ENCODE measurements at places on chromosomes 5 and 9.

DNA sequence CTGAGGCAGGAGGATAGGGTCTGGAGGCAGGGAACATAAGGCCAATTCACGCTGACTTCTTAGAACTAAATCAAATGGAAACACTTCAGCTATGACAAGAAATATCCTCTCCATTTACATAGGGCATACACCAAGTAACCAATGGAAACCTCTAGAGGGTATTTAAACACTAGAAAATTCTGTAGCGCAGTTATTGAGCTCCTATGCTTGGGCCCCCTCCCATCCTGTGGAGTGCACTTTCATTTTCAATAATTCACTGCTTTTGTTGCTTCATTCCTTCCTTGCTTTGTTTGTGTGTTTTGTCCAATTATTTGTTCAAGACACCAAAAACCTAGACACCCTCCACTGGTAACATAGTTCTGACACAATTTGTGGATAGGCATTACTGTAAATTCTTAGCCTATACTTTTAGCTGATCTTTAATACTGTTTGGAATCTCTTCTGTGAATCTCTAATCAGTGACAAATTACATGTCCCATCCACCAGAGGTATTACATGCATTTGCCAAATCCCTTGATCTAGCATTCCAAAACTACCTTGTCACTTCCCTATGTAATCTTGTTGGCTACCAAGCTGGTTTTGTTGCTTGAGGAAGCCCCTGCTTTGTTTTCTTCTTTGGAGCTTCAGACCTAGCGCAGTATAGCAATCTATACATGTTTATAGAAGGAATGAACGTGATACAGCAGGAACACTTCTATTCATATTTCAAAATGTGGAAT is 61.6 kb downstream of the ST8SIA4 start:
- DNase-seq = peak; percentile 62

- no peak for DNase-seq
Observed at GRCh38 chr9:12968093-12968492, 193.3 kb downstream of the LURAP1L start.

GRCh38 chr5:12330381-12330780 is 426.1 kb upstream of the CTNND2 start:
- DNase-seq = no peak

DNA sequence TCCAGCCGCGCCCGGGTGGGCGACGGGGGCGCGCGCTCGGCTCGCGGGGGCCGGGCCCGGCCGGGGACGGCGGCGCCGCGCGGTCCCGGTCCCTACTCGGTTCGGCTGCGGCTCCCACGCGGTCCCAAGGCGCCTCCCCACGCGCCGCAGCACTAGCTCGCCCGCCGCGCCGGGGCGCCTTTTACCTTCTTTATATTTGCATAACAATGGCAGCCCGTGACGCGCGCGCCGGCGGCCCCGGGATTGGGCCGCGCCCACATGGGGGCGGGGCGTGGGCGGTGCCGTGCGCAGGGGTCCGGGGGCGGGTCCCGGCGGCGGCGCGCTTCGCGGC is at the start of gene NRARP:
Gene NRARP (minus strand): TSS at position 154 of the 331 bp plus-strand sequence. CDS start 343 bp downstream, outside the sequence.
- peak; percentile 89 for DNase-seq

- DNase-seq = no peak
Observed at GRCh38 chr9:21903380-21903965, 90.7 kb downstream of the CDKN2A start.

DNA sequence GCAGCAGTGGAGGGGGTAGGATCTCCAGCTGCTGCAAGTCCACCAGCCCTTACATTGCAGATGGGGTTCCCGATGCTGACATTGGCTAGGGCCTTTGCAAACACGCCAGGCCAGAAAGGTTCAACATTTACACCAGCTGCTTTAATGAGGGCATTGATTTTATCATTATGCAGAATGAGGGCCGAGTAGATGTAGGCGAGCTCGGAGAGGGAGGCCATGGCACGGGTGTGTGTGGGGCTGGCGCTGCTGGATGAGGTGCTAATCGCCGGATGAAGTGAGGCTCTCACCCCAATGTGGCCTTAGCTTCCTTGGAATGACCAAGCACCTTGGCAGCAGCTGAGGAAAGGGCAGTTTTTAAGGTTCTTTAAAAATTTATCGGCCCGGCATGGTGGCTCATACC is 27.4 kb downstream of the PHAX start:
- no peak for DNase-seq

DNA sequence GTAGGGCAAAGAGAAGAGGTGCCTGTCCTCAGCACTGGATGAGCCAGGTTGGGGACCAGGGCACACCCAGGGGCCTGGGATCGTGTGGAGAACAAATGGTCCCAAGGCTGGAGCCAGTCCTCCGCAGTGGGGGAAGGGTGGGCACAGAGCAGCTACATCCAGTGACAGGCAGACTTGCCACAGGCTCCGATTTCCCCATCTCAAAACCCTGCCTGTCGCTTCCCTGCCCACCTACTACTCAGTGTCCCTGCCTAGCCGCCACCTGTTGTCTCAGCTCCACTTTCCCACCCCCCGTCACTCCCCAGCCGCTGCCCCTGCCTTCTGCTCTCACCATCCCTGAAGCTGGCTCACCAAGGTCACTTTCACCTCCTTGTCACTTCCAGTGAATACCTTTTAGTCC is 13.9 kb upstream of the ENHO start:
- DNase-seq = no peak

DNA sequence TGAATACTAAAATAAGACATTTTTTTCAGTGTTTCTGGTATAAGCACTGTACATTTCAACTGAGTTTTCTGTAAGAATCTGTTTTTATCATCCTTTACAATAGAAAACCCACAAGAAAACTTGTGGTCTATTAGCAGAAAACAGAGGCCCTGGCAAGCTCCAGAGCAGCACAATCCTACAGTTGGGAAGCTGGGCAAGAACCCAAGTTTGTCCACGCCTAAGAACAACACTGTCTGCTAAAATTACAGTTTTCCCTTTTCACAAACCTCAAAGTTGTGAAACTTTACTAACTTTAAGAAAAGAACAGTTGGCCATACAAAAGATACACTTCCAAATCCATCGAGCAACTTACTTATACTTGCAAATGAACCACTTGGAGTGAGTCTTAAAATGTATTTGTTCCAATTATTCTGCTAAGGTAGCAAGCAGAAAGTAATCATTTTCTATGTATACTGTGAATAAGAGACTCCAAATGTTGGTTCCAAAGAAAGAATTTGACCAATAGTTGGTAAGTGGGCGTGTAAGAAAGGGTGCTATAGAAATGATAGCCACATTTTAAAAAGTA is 982.0 kb upstream of the ARRDC3 start:
- DNase-seq = no peak

- DNase-seq = peak; percentile 67
Observed at GRCh38 chr9:121278477-121279261, 10.7 kb downstream of the GSN start.

DNA sequence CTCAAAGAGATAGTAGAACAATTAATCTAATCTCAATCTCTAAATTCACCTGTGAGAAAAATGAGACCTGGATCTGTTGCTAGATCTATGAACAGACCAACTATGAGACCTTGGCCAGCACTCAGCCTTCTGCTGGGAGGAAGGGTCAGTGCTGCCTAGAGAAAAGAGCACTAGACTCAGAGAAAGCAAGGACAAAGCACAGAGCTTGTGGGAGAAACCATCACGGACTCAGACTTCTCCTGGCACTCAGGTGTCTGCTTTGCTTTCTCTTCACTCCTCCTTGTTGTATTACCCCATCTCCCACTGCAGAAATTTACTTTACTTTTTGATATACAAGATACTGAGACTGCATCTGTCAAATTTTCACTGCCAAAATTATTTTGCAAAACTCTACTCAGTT is 890.0 kb upstream of the NUDT12 start:
- DNase-seq = no peak

DNA sequence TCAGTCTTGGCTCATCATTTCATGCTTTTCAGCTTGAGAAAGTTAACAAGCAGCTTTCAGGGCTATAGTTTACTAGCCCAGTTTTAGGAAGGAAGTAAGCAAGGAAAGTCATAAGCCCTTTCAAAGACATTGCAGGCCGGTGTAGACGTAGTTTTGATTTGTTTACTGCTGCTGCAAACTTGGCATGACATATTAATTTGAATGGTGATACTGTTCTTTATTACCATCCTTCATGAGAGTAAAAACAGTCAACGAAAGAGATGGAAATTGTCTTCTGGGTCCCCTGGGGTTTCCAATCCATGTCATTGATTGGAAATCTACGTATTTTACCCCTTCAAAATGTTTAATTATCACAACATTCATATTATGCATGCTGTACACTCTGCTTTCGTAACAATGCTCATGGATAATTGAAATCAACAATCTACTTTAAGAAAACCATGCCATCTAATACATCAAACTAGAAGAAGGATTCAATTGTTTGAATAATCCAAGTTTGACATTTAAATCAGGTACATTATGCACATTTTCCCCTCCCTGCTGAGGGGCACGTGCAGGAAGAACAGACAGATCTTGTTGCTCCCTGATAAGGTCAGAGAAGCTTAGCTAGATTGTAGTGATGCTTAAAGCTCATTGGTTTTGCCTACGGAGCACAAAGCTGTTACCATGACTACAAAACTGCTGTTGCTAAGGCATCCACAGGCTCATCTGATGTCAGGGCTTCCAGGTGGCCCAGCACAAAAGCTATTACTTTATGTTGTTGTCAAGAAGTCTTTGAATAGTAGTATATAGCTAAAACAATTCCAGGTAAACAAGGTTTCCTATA is 139.9 kb upstream of the PRLR start:
- DNase-seq = no peak

- DNase-seq = no peak
Observed at GRCh38 chr5:149537374-149537975, 13.8 kb downstream of the CSNK1A1 start.

DNA sequence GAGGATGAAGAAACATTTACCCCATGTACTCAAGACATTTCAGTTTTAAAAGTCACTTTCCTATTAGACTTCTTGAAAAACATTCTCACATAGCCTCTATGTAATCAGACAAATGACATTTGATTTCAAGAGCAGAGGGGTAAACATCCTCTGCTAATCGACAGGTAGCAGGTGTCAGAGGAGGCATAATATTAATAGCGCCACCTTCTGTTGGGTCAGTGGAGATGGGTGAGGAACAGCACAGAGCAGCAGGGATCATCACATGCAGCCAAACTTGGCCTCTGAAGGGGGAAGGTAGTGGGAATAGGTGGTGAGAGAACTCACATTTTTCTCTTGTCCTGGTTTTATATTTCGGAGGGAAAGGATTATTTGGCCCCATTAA is 3.3 kb upstream of the LSM11 start:
- DNase-seq = peak; percentile 53

DNA sequence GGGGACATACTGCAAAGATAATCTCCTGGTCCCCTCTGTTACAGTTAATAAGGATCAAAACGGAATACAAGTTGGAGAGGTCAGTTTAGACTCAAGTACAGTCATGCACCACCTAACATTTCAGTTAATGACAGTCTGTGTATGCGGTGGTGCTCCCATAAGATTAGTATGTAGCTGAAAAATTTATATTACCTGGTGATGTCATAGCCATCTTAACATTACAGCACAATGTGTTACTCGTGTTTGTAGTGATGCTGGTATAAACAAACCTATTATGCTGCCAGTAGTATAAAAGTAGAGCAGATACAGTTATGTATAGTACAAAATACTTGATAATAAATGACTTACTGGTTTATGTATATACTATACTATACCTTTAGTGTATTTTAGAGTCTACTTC is 207.9 kb downstream of the GDNF start:
- no peak for DNase-seq

- no peak for DNase-seq
Observed at GRCh38 chr9:136171801-136172411, 33.0 kb downstream of the LHX3 start.

DNA sequence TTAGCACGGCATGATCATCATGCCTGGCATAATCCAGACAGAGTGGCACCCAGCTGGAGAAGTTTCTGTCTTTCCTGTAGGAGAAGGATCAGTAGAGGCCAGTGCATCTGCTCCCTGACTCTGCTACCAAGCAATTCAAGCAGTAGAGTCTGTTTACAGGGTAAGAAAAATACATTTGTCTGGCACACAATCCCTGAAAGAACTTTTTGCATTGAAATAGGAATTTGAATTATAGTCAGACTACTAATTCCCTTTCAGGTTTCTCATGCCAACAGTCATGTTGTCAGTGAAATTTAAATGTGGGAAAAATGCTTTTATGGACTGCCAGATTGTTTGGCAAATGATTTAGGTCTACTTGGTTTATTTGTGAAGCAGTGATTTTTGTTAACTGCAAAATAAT is 125.6 kb downstream of the RAB3C start:
- DNase-seq = no peak

DNA sequence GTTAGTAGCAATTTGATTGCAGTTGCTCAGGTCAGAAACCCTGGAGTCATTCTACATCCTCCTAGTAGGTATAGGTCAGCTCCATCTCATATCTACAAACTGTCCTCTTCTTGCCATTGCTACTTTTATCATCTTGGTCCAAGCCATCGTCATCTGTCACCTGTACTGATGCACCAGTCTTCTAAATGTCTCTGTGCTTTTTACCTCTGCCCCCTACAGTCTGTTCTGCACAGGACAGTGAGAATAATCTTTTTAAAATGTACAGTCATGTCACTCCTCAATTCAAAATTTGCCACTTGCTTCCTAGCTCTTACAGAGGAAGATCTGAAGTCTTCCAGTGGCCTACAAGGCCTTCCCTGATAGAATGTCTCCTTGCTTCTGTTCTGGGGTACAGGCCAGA is 6.8 kb downstream of the NNT start:
- peak; percentile 8 for DNase-seq

DNA sequence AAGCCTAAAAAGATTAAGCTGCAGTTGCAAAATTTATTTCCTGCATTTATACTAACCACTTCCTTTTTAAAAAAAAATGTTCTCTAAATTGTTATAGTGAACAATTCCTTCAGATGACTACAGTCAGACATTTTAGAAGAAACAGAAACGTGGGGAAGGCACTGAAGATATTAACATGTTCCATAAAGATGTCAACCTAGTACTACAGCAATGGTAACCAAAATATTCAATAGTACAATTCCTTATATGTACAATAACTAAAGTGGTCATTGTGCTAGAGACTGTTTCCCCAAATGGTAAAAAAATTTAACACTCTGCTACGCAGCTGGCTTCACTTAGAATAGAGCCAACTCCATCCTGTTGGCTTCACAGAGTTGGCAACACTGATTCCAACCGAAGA is 97.7 kb downstream of the FNBP1 start:
- no peak for DNase-seq

DNA sequence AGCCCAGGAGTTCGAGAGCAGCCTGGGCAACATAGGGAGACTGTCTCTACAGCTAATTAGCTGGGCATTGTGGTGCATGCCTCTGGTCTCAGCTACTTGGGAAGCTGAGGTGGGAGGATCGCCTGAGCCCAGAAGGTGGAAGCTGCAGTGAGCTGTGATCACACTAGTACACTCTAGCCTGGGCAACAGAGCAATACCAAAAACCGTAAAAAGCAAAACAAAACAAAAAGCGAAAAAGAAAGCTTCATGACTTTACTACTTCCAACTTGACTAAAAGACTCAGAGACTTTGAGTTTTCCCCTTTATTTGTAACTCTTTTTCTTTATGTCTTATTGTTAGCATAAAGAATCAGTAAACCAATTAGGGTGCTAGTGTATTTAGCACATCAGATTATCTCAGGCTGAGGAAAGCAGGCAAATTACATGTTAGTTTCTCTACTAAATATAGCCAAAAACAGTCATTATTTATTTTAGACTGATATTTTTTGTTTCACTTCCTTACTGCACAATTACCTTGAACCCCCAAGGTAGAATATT is 5.4 kb downstream of the RAD17 start:
- DNase-seq = no peak

GRCh38 chr5:53323943-53324642 is 156.3 kb upstream of the FST start:
- no peak for DNase-seq

- DNase-seq = peak; percentile 58
Observed at GRCh38 chr5:133113331-133114061, 61.7 kb downstream of the HSPA4 start.

Data from activated CD4-positive, alpha-beta T cell treated with anti-CD3 and anti-CD28 coated beads, Interleukin-2, amount 50 U/mL, for 16 hours (primary cell).